ENCODE measurements at places on chromosomes 12 and 14. TPM values are rescaled to one million over a fixed set of nuclear protein-coding genes. Genes with fewer than 3 reads are reported as not detected.

Gene KRT6B
- not detected for polyA plus RNA-seq

Gene KRT79
- polyA plus RNA-seq, result not detected

Gene SNAPC1
- 5.9 TPM for polyA plus RNA-seq

Gene RAB35
- polyA plus RNA-seq, result 31.6 TPM

Gene DIO2
- polyA plus RNA-seq, result 1.0 TPM

Gene PLA2G1B
- polyA plus RNA-seq, result not detected

Gene TMPO
- 71.4 TPM for polyA plus RNA-seq

Gene TRPV4
- 0.96 TPM for polyA plus RNA-seq

Gene KLHDC1
- polyA plus RNA-seq, result 4.9 TPM

Gene PLD4
- 7.0 TPM for polyA plus RNA-seq

Gene WNT1
- not detected for polyA plus RNA-seq

Gene KRT80
- 5.3 TPM for polyA plus RNA-seq

Gene AQP6
- 0.09 TPM for polyA plus RNA-seq

Gene RNASE13
- not detected for polyA plus RNA-seq

Gene VDR
- polyA plus RNA-seq, result 0.33 TPM

Gene PARP11
- polyA plus RNA-seq, result 7.3 TPM

Gene GPRC5D
- polyA plus RNA-seq, result 0.25 TPM

Gene RIMBP2
- 0.87 TPM for polyA plus RNA-seq

Gene GARIN6
- not detected for polyA plus RNA-seq

Gene CLEC1A
- polyA plus RNA-seq, result 2.6 TPM

Gene RHEBL1
- polyA plus RNA-seq, result 2.8 TPM

Gene MYF5
- 34.2 TPM for polyA plus RNA-seq

Gene CCDC196
- polyA plus RNA-seq, result not detected

Gene NTF3
- 4.7 TPM for polyA plus RNA-seq

Measured in muscle of leg (tissue), 16 donors.